ENCODE measurements at places on chromosomes 2 and 18.
A peak's percentile ranks its signal among the peaks of the same experiment; 100 is the strongest.

- no peak for DNase-seq
Observed at GRCh38 chr2:215711471-215712034, 275.7 kb upstream of the FN1 start.

DNA sequence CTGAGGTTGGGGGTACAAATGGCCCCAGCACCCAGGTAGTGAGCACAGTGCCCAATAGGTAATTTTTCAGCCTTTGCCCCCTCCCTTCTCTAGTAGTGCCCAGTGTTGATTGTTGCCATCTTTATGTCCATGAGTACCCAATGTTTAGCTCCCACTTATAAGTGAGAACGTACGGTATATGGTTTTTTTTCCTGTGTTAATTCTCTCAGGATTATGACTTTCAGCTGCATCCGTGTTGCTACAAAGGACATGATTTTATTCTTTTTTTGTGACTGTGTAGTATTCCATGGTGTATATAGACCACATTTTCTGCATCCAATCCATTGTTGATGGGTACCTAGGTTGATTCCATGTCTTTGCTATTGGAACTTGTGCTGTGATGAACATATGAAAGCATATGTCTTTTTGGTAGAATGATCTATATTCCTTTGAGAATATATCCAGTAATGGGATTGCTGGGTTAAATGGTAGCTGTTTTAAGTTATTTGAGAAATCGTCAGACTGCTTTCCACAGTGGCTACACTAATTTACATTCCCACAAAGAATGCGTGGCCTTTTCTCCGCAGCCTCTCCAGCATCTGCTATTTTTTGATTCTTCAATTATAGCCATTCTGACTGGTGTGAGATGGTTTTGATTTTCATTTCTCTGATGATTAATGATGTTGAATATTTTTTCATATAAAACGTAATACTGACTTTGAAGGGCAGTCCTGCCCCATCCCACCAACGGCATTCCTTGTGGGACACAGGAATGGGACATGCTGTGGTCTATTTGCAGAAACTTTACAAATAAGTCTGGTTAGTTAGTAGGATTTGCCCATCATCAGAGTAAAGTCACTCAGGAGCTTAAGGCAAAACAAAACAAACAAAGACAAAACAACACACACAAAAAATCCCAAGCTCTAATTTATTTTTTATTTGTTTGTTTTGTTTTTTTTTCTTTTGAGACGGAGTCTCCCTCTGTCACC lies 135.0 kb downstream of the MYCN start:
- no peak for DNase-seq

- DNase-seq: no peak
Observed at GRCh38 chr18:59459369-59460071, 100.5 kb upstream of the LMAN1 start.

GRCh38 chr2:212173331-212173730 lies 365.3 kb downstream of the ERBB4 start:
- no peak for DNase-seq

DNA sequence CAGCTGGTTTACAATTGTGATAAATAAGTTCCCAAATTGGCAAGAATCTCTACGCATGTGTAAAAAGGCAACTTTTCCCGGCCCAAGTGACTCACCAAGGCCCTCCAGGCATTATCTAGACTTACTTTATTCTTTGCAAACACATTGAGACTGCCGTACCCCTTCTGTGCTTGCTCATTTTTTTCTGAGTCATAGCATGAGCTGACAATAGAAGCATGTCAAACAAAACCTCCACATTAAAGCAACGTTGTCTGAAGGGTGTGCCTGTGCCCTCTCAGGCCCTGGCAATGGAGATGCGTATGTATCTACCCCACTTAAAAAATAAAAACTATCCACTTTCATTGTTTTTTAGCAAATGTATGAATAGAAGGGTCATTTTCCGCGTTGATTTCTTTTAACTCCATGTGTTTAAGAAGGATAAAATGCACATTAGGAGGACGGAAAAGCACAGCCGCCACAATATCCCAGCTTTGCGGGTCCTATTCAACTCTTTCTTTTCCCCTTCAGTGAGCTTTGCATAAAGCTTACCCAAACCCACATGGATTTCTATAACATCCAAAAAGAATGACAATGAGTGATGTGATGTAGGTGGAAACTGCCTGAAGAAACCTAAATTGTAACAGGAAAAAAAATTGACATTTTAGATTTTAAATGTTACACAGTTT lies 298.2 kb downstream of the CDCA7 start:
- no peak for DNase-seq

- no peak for DNase-seq
Observed at GRCh38 chr2:17571681-17572080, 31.2 kb downstream of the VSNL1 start.

DNA sequence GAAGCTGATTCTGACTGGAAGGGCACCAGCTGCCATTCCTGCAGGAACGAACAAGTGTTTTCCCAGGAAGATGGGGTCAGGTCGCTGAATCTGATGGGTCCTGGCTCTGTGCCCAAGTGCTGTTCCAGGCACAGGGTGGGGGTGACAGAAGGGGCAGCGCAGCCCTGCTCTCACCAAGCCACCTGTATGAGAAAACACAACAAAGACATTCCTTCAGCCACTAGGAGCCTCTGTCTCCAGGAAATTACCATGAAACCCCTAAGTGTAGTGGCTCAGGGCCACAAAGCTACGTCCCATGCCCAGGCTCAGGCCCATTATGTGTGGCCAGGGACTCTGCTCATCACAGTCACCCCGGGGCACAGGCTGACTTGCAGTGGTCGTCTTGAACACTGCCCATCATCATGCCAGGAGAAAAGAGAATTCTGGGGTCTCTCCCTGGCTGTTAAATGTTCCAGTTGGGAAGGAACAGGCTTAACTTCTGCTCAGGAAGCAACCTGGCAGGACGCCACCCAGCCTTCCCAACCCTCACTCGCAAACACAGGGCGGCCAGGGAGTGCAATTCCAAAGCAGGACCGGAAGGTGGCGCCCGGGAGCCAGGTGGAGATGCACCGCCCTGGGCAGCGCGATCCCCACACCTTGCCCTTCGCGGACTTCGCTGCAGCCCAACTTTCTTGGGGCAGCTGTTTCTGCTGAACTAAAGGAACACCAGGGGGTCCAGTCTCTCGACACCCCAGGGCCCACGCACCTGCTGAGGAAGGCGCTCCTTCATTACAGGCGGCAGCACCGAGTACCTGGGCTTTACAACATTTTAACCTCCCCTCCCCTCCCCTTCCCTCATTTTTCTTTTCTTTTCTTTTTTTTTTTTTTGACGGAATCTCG lies 11.0 kb upstream of the SFTPB start:
- DNase-seq: peak; percentile 40

DNA sequence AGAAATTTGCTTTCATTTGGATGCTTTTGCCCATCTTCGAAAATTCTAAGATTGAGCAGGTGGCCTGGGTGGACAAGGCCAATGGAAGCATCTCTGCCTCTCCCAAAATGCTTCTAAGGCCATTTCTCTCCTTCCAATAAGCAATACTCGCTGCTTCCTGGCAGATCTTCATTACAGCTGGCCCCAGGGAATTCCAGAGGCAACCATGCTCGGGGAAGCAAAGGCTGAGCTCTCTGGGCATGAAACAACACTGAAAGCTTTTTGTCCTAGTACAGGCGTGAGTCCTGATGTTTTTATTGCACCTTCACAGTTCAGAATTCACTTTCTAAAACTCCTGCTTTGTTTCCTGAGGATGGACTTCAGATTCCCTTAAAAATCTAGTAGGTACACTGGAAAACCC lies 11.8 kb upstream of the NEDD4L start:
- DNase-seq: no peak

- no peak for DNase-seq
Observed at GRCh38 chr2:84212611-84213314, 246.3 kb downstream of the SUCLG1 start.

DNA sequence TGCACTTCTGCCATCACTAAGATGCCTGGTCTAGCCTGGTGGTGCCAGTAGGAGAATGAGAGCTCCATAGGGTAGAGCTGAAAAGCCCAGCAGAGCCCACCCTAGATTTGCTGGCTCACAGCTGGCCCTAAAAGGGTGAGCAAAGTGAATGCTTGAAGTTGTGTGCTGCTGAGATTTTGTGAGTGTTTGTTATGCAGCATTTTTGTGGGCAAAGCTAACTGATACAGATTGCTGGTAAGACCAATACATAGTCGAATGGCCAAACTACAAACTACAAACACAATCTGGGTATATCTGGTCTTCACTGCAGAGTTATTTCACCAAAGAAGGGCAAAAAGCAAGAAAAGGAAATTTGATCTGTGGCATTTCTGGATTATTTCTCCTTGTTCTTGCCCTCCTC lies 7.1 kb upstream of the AGAP1 start:
- DNase-seq: no peak

DNA sequence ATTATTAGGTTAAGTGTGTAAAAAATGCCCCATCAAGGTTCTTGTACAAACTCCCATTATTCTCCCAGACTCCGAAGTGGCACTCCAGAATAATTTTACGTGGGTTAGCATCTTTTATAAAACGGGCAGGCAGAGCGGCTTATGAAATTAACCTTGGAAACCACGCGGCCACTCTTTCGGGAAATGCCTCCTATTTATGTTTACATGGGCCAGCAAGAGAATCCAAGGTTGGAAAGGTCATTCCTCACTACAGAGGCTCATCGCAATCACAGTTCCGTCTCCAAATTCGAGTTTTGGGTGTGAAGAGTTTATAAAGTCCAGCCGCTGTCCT lies 1.2 kb upstream of the IMPA2 start:
- DNase-seq: no peak

DNA sequence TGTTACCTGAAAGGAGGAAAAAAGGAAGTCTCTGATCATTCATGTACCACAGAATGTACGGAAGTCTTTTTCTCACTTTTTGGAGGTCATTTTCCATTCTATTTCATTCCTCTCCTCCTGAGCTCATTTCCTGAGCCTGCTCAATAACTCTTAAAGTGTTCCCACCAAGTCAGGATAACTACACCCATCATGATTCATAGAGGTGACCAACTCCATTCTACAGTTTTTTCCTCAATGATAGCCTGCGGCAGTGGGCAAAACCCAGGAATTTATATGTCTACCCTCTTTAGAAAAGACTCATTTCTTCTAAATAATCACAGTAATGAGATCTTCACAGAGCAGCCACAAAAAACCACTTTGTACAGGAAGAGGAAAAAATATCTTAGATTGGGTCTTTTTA lies 372.5 kb downstream of the RBM43 start:
- no peak for DNase-seq

DNA sequence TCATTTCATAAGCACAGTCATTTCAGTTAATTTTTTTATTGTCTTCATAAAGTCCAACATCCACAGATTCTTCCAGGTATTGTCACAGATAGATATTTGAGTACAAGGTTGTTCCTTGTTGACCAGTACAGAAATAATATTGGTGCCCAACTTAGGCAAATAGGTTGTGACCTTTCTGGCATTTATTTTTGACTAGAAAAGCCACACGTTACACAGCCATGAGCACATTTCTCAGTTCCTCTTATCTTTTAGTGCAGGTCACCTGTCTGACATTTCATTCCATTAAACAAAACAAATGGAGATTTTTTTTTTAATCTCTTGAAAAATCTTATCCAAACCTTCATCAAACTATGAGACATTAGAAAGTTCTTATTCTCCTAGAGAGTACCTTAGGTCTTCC lies 428.8 kb downstream of the ZNF521 start:
- DNase-seq: no peak

- no peak for DNase-seq
Observed at GRCh38 chr2:117378653-117379052, 435.8 kb upstream of the DDX18 start.

- no peak for DNase-seq
Observed at GRCh38 chr18:48073211-48073930, 142.9 kb upstream of the SMAD2 start.

DNA sequence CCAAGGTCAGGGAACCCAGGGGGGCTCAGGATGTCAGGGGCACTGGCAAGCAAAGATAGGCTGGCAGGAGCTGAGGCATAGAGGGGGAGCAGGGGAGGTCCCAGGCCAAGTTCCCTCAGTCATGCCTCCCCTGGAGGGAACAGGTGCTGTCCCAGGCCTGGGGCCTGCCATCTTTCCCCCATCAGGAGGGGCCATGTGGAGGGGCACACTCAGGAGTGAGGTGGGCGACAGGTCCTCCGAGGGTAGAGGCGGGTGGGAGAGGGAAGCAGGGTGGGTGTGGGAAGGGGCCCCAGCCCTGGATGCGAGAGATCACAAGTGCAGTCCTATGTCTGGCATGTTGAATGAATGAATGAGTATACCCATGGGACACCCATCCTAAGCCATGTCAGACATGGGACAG lies 127.7 kb upstream of the GLI2 start:
- DNase-seq: no peak

- DNase-seq: no peak
Observed at GRCh38 chr2:169562519-169562918, 11.1 kb downstream of the FASTKD1 start.

GRCh38 chr2:6423157-6423556 lies 442.6 kb downstream of the CMPK2 start:
- DNase-seq: no peak

DNA sequence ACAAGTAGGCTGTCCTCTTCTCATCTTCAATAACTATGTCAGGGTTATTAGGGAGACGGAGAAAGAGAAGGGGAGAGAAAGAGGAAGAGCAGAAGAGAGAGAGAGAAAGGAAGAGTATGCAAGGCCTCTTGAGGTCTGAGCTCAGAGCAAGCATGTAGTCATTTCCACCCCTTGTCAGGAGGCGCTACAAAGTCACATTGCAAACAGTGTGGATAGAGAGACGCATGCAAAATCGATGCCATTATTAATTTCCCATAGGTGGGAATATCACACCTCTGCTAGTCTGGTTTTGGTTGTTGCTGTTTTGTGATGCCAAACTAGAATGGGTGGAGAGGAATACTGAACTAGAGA lies 24.2 kb upstream of the SERPINE2 start:
- no peak for DNase-seq

DNA sequence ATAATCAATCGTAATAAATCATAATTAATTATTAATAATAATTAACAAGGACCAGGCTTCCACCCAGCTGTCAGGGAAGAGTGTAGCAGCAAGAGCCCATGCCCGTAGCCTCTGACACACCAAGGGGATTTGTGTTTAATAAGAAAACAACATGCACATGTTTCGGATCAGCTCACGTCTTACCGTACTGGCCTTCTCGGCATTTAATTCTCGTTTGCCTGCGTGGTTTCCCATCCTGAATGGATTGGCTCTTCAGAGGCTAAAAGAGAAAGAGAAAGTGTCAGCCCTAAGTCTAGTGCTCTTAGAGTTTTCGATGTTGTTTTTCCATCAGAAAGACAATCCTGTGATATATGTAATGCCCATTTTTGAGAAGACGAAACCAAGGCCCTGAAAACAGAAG lies 27.6 kb downstream of the MBP start:
- DNase-seq: no peak

DNA sequence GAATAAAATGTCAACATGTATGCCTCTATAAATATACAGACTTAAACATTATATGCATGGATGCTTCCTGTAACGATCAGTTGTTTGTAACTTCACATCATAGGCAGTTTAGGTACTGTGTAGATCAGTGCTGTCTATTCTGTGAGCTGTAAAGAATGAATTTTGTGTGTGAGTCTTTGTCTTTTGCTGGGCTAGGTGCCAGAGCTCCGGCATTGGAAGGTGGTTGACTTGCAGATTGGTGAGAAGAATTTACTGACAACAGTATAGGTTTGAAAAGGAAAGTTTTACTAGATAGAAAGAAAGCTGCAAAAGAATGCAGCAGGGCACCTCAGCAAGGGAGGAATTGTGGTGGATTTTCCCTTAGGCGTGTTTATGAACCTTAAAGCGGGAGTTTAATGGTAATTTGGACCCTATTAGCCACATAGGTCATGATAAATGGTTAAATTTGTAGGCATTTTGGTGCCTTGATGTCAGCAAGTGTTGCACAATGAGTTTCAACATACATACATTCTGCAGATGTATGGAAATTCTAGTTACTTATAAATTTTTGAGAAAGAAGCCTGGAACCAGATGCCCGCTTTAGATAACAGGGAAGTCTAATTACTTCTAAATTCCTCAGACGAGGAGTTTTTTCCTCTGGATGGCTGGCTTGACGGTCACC lies 6.7 kb upstream of the QPCT start:
- DNase-seq: no peak
